ENCODE measurements at places on chromosomes 5 and 9.

- no peak for DNase-seq
Measured at GRCh38 chr5:100654895-100655294, 119.7 kb downstream of the FAM174A start.

DNA sequence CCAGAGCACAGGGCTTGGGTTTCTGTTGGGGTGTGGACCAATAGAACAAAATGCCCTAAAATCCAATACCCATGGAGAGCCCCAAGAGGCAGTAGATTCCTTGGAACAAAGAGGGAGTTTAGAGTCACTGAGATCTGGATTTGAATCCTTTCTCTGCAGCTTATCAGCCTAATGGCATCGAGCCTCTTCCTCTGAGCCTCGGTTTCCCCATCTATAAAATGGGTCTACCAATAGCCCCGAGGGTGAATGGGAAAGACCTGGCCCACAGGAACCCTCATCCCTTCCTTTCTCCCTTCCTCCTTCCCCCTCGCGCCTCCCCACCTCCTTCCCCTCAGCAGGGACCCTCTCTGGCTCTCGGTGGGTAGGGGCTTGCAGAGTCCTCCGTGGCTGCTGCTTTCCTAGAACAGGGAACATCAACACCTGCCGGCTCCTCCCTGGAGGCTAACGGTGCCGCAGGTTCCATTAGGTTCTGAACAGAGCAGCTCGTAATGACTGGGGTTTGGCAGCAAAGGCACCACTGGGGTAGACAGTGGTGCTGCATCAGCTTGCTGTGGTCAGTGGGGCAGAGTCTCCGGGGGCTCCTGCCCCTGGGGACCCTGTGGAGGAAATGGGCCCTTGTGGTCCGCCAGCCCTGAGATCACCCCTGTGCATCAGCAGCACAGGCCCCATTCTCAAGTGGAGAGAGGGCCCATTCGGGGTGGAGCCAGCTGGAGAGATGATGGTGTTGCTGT lies 40.3 kb downstream of the NEK6 start:
- no peak for DNase-seq

GRCh38 chr9:91006046-91006445 lies 204.4 kb downstream of the SYK start:
- no peak for DNase-seq

GRCh38 chr9:130158001-130158400 lies 14.2 kb upstream of the NCS1 start:
- DNase-seq, result no peak

- DNase-seq, result no peak
Measured at GRCh38 chr5:167378894-167379723, 912.3 kb upstream of the WWC1 start.

GRCh38 chr5:31114817-31115216 lies 78.7 kb upstream of the CDH6 start:
- no peak for DNase-seq

GRCh38 chr9:6645355-6646292 lies at the start of gene GLDC:
Gene GLDC, minus strand, starts transcription at chr9:6645729. Its CDS starts 230 bp downstream, at chr9:6645499.
- peak; percentile 22 for DNase-seq

DNA sequence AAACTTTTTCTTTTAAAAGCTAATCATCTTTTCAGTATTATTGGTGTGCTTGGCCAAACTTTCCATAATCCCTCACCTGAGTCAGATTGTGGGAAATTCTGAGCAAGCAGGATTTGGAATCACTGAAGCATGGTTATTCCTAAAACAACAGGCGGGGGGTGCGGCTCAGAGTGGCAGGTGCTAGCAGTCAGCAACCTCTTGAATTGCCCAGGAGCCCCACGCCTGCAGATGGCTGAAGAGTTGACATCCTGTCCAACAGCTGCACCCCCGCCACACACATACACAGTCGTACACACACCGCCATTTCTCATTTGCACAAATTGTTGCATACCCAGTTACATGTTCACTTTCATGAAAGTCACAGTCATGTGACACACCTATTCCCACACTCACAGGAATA lies 96.6 kb downstream of the LHX2 start:
- no peak for DNase-seq

GRCh38 chr5:64147849-64148441 lies 17.7 kb upstream of the RNF180 start:
- no peak for DNase-seq
